ENCODE measurements at places on chromosomes 16 and 17. TPM values are rescaled to one million over a fixed set of nuclear protein-coding genes. Genes with fewer than 3 reads are reported as not detected.
A peak's percentile ranks its signal among the peaks of the same experiment; 100 is the strongest.

DNA sequence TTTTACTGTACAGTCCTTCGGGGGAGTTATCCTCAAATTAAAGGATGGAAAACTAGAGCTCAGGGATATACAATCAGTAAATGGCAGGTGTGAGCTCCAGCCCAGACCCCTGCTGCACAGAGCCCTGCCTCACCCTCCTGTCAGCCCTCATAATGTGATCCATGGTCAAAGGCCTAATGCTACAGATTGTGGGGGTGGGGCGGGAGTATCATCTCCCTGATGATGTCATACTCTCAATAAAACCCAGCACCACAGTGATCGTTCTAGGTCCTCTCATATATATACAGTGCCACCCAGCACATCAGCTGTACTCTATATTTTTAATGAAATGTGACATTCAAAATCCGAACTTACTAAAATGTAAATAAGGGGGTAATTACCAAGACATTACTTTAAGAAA is 61.5 kb downstream of the SLC39A11 start:
- no peak overlapping the region for H3K4me3 ChIP-seq
- no peaks in the 10 kb centered on the region for H3K27me3 ChIP-seq
- no peak overlapping the region for H3K27ac ChIP-seq
- H3K4me1 ChIP-seq = peaks cover 24% of the 10 kb centered on the region
- H3K36me3 ChIP-seq = no peaks in the 10 kb centered on the region

- peaks cover 14% of the 10 kb centered on the region for H3K36me3 ChIP-seq
- H3K27ac ChIP-seq = no peak overlapping the region
- H3K4me3 ChIP-seq = no peak overlapping the region
- DNase-seq = no peak
- no peaks in the 10 kb centered on the region for H3K27me3 ChIP-seq
- peaks cover 6% of the 10 kb centered on the region for H3K4me1 ChIP-seq
Observed at GRCh38 chr17:613725-614124, 100.9 kb downstream of the VPS53 start.

- no peaks in the 10 kb centered on the region for H3K36me3 ChIP-seq
- H3K27ac ChIP-seq = no peak overlapping the region
- no peak for DNase-seq
- H3K4me3 ChIP-seq = no peak overlapping the region
Observed at GRCh38 chr17:21061971-21062526, 19.2 kb upstream of the USP22 start.

DNA sequence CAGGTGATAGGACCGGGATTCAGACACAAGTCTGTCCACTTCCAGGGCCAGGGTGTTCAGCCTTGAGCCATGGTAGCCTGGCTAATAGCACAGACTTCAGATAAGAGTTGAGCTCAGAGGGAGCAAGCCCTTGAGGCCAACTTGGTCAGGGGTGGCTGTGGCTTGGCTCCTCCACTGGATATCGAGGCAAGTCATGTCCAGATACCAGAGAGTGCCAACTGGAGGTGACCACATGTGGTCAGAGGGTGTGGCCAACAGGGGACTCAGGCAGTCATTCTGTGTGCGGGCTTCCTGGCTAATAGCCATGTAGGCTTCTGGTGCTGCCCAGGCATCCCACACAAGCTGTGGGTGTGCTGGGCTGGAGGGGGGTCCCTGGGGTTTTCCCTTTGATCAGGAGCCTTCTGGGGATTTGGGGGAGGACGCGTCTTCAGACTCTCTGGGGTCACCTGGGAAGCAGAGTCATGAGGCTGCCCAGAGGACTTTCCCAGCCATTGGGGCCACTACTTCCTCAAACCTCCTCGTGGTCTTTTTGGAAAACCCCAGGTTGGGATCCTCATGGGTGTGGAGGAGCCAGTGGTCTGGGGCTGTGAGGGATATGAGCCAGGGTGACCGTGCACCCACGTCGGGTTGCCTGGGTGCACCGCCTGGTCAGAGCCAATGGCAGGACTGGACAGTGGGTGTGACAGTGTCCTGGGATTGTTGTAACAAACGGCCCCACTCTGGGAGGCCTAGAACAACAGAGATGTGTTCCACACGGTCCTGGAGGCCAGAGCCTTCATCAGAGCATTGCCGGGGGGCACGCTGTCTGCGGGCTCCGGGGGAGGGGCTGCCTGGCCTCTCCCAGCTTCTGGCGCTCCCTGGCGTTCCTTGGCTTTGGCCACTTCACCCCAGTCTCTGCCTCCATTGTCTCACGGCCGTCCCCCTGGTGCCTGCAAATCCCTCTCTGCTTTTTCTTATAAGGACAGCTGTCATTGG is 25.0 kb downstream of the COX4I1 start:
- DNase-seq = peak; percentile 68
- H3K4me3 ChIP-seq = no peak overlapping the region
- no peak overlapping the region for H3K27ac ChIP-seq
- H3K4me1 ChIP-seq = no peaks in the 10 kb centered on the region
- H3K27me3 ChIP-seq = peaks cover 22% of the 10 kb centered on the region

DNA sequence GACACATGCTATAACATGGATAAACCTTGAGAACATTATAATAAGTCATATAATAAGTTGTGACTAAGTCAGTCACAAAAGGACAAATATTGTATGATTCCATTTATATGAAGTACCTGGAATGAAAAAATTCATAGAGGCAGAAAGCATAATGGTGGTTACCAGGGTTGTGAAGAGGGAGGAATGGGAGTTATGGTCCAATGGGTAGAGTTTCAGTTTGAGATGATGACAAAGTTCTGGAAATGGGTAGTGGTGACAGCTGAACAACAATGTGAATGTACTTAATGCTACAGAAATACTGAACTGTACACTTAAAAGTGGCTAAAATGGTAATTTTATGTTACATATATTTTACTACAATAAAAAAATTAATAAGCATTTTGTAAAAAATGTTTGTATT is 49.7 kb downstream of the MYO1D start:
- DNase-seq = no peak
- no peak overlapping the region for H3K4me3 ChIP-seq
- no peaks in the 10 kb centered on the region for H3K27me3 ChIP-seq
- peak overlapping the region; percentile 92 for H3K27ac ChIP-seq

- no peak overlapping the region for H3K27ac ChIP-seq
- no peak overlapping the region for H3K4me3 ChIP-seq
- H3K36me3 ChIP-seq = no peaks in the 10 kb centered on the region
- peaks cover 24% of the 10 kb centered on the region for H3K27me3 ChIP-seq
Observed at GRCh38 chr17:34393401-34393800, 30.4 kb upstream of the CCL1 start.

GRCh38 chr17:16989230-16989952 is 17.5 kb upstream of the TNFRSF13B start:
- no peak overlapping the region for H3K27ac ChIP-seq
- no peak overlapping the region for H3K4me3 ChIP-seq
- peaks cover 15% of the 10 kb centered on the region for H3K4me1 ChIP-seq

DNA sequence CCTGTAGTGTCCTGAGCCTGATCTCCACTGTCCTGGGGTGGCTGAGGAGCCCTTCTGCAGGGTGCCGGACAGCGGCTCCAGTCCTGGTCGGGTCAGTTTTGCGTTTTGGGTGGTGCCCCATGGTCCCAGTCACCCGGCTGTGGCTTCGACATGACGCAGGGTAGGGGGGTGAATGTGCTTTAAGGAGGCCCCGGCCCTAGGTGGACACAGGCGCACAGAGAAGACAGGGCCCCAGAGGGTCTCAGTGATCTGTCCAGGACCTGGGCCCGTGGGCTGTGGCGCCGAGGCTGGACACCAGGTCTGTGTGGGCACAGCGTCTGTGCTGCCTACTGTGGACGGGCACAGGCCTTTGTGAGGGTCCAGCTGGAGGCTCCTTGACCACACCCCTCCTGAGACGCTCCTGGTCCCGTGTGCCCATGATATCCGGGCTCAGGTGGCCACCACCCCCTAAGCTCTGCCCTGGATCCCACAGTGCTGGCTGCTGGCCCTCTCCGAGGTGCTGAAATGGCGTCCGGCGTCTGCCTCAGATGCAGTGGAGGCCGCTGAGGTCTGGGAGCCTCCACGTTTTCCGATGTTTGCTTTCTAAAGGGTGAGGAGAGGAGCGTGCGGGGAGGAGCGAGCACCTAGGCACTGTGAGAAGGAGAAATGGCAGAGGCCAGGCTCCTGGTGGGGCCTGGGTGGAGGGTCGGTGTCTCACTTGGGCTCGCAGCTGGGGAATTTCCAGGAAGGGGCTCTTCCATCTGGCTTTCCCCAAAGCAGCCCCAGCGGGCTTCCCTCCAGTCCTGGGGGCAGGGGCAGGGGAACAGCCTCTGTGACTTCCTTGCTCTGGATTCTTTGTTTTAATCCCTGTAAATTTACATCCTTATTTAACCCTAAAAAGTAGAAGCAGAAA is 56.1 kb upstream of the ACSF3 start:
- peaks cover 37% of the 10 kb centered on the region for H3K27me3 ChIP-seq
- no peak overlapping the region for H3K27ac ChIP-seq
- H3K4me3 ChIP-seq = no peak overlapping the region
- DNase-seq = peak; percentile 82
- H3K36me3 ChIP-seq = no peaks in the 10 kb centered on the region

- H3K27me3 ChIP-seq = no peaks in the 10 kb centered on the region
- peaks cover 6% of the 10 kb centered on the region for H3K36me3 ChIP-seq
- H3K4me1 ChIP-seq = peaks cover 11% of the 10 kb centered on the region
- no peak overlapping the region for H3K27ac ChIP-seq
- no peak overlapping the region for H3K4me3 ChIP-seq
Observed at GRCh38 chr16:4688674-4689045, 4.7 kb upstream of the NUDT16L1 start.

DNA sequence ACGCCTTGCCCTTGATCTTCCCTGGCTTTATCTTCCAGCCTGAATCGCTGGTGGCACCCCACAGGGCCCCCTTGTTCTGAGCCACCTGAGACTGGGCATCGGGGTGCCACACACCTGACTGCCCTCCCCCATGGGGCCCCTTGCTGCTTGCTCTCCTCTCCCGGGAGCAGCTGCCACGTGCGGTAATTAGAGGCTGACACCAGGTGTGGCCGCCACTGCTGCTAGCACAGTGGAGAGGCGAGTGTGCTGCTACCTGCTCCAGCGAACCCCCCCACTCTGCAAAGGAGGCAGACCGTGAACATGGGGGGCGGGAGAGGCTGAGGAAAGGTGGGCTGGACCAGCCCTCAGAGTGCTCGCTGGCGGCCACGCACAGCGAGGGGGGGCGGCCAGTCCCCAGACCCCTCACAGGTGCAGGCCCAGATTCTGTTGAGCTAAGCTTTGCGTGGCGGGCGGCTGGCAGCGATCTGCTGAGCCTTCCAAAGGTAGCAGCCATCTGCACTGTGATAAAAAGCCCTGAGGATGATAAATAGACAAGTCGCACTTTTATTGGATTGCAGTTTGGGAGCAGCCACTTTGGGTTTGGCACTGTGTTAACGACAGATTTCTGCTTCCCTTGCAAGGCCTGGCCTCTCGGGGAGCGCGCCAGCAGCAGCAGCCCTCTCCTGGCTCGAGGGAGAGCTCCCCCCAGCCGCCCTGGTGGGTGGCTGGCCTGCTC is 167.9 kb upstream of the GSE1 start:
- H3K36me3 ChIP-seq = no peaks in the 10 kb centered on the region
- H3K4me1 ChIP-seq = no peaks in the 10 kb centered on the region
- H3K27ac ChIP-seq = no peak overlapping the region
- H3K4me3 ChIP-seq = no peak overlapping the region
- DNase-seq = no peak
- peaks cover 2% of the 10 kb centered on the region for H3K27me3 ChIP-seq

GRCh38 chr17:9200699-9201359 is 179.5 kb downstream of the NTN1 start:
- H3K4me3 ChIP-seq = no peak overlapping the region
- DNase-seq = no peak
- no peak overlapping the region for H3K27ac ChIP-seq
- peaks cover 12% of the 10 kb centered on the region for H3K4me1 ChIP-seq
- no peaks in the 10 kb centered on the region for H3K36me3 ChIP-seq

GRCh38 chr17:74568106-74568873 is 981 bp upstream of the CD300H start:
- peaks cover 24% of the 10 kb centered on the region for H3K4me1 ChIP-seq
- H3K27ac ChIP-seq = peak overlapping the region; percentile 86
- no peak for DNase-seq
- H3K27me3 ChIP-seq = peaks cover 15% of the 10 kb centered on the region
- no peak overlapping the region for H3K4me3 ChIP-seq

GRCh38 chr17:81967533-81968395 is 6.8 kb upstream of the NOTUM start:
- H3K4me3 ChIP-seq = no peak overlapping the region
- DNase-seq = peak; percentile 73
- peaks cover 2% of the 10 kb centered on the region for H3K4me1 ChIP-seq
- peaks cover 21% of the 10 kb centered on the region for H3K27me3 ChIP-seq
- H3K27ac ChIP-seq = no peak overlapping the region

DNA sequence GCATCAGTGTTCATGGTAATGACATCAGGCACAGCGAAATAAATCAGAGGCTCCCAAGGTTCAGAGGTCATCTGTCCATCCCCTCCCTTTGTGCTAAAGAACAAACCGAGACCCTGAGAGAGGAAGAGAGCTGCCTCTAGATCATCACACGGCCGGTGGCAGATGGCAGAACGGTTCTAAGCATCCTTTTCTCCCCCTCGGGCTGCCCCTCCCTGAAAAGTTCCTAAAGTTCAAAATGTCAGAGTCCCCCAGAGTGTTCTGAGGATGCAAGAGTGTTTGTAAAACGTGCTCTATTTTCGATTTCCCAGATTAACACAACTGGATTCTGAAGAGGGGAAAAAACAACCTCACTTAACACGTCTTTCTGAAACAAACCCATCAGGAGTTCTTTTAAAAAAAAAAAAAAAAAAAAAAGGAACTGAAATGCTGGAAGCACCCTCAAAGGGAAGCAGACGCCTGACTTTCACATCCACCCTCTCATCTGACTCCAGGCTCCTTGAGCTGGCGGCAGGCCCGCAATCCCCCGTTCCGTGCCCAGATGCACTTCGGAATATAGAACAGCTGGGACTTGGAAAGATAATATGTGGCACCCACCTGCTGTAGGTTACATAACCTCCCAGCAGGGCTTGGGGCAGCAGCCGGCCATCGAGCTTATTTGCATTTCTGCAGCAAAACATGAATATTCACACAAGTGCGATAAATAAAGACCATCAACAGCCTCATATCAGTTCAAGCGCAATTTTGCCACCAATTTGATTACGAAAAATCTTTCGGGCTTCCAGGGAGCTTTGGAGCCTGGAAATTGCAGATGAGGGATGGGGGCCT is 115.5 kb upstream of the SMURF2 start:
- H3K36me3 ChIP-seq = no peaks in the 10 kb centered on the region
- DNase-seq = no peak
- peaks cover 35% of the 10 kb centered on the region for H3K4me1 ChIP-seq
- peaks cover 9% of the 10 kb centered on the region for H3K27me3 ChIP-seq
- no peak overlapping the region for H3K27ac ChIP-seq
- peak overlapping the region; percentile 35 for H3K4me3 ChIP-seq

Gene CNGB1
- total RNA-seq = not detected

Gene ABCA3
- 16.3 TPM for total RNA-seq

Gene C17orf75
- 23.7 TPM for total RNA-seq

Gene CDH13
- total RNA-seq = 45.1 TPM

Gene SULT1A2
- total RNA-seq = not detected

Gene MYH8
- total RNA-seq = not detected

Gene CHST5
- total RNA-seq = 0.17 TPM

Gene CCDC200
- total RNA-seq = not detected

Gene CFAP97D1
- not detected for total RNA-seq

Gene TNFRSF17
- not detected for total RNA-seq

Gene MFAP4
- 312 TPM for total RNA-seq

Measured in chondrocyte (in vitro differentiated cells).